ENCODE measurements at places on chromosomes 6 and 20.

- no peak for DNase-seq
Observed at GRCh38 chr6:137795501-137795900, 71.6 kb upstream of the TNFAIP3 start.

- DNase-seq, result peak; percentile 48
Observed at GRCh38 chr6:89610149-89610642, 28.4 kb downstream of the LYRM2 start.

GRCh38 chr6:81204731-81205130 is 547.8 kb downstream of the TENT5A start:
- DNase-seq, result peak; percentile 46

DNA sequence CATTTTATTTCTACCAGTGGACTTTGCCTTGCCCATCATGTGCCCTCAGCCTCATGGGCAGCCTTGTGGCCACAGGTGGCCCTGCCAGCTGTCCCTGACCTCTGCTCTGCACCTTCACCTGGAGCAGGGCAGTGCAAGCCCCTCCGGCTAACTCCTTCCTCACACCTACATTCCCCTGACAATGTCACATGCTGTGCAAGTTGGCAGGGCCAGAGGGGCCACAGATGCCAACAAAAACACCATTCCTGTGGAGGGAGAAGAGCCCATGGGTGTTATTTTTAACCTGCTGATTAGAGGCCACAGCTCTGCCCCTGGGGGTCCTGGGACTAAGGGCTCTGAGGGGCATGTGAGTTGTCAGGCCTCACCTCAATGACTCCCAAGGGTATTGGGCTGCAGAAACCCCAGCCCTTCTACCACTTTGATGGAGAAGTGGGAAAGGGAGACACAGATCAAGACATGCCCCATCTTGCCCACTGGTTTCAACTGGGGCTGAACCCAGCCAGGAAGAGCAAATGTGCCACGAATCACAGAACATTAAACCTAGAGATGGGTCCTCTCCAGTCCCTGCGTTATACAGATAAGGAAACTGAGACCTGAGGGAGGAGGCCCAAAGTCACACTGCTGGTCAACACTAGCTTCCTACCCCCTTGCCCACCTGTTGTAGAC is 65.0 kb downstream of the MRPL14 start:
- DNase-seq, result no peak

DNA sequence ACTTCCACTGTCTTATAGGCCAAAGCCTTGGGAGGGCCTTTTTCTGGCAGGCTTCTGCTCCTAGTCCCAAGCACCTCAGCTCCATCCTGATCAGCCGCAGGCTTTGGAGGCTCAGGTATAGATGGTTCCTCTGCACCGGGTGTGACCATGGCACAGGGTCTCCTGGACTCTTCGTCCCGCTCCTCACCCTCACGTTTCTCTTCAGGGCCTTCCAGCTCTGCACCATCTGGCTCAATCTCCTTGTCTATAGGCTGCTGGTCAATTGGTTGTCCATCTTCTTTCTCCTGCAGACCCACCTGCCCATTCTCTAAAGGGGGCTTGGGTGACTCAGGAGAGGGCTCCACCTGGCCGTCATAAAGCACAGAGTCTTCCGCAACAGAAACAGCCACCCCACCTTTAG is 37.0 kb downstream of the BFSP1 start:
- DNase-seq, result no peak

DNA sequence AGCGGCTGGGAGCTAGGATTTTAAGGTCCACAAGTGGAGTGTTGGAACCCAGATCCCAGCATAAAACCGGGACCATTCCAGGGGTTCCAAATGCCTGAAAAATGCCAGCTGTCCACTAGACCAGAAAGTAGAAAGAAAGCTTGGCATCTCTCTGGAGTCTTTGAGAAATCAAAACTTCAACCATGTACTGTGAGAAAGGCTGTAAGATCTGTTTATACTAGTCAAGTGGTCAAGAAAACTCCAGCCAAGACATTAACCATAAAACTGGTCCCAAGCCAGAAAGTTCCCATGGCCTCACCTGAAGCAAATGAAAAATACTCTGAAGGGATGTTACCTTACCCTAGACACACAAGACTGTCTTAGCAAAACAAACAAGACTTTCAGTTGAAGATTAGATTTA is 112.6 kb downstream of the DCDC2 start:
- DNase-seq, result no peak

DNA sequence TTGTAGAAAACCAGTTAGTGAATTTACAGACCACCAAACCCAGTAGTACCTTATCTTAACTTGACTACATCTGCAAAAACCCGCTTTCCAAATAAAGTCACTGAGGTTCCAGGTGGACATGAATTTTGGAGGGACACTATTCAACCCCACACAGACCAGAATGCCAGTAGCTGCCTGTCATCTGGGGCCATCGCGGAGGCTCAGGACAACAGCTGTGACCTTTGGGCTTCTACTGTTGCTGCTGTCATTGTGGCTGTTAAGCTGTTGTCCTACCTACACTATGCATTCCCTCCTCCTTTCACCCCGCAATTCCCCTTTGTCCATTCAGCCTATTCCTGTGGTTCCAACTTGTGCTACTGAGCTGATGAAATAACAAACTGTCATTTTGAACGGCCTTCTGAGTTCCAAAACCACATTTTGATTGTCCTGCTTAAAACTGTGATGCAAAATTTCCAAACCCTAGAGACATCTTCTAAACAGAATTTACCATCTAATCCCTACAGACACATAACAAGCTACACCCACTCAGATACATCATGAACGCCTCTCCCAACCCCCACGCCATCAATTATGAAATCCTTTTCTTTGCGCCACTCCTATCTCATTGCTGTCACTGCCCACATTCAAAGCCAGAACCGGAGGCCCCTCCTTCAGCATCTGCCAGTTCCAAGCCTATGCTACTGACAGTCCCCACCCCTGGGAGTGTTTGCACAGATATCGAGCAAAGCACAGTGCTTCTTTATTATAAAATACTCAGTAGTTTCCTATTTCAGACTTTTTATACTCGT is 125.0 kb downstream of the C6orf118 start:
- peak; percentile 42 for DNase-seq

GRCh38 chr6:86820750-86821149 is 116.6 kb upstream of the HTR1E start:
- no peak for DNase-seq

DNA sequence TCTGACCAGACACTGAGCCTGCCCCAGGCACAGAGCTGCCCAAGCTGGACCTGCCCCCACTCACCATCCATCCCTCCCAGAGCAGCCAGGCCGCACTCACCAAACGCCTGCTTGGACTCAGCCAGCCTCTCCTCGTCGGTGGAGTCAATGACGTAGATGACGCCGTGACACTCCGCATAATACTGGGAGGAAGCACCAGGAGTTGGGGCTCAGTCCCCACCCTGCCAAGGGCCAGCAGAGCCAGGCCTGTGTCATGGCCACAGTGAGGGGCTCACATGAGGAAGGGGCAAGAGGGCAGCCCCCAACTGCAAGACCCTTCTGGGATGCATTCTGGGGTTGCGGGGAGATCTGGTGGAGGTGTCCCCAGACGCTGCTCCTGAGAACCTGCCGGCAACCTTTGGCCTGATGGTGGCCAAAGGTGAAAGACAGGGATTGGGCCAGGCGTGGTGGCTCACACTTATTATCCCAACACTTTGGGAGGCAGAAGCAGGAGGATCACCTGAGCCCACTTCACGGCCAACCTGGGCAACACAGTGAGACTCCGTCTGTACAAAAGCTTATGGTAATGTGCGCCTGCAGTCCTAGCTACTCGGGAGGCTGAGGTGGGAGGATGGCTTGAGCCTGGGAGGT is 5.6 kb downstream of the ARFRP1 start:
- DNase-seq, result no peak

GRCh38 chr6:40397287-40398033 is 189.7 kb downstream of the LRFN2 start:
- no peak for DNase-seq

DNA sequence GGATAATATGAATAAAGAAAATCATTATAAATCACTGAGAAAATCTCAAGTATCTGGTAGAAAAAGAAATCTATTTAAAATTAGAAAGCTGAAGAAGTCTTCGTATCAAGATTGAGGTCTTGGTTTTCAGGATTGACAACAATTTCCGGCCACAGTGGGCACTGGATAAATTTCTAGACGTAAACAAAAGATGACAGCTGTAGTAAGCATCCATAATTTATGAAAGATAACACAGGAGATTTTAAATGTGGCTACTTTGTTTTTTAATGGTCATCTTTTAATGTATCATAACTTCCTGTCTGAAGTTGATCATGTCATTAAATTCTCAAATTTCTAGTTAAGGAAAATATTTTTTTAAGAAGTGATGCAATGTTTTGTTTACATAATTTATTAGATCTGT is 444.2 kb downstream of the HTR1B start:
- DNase-seq, result no peak

DNA sequence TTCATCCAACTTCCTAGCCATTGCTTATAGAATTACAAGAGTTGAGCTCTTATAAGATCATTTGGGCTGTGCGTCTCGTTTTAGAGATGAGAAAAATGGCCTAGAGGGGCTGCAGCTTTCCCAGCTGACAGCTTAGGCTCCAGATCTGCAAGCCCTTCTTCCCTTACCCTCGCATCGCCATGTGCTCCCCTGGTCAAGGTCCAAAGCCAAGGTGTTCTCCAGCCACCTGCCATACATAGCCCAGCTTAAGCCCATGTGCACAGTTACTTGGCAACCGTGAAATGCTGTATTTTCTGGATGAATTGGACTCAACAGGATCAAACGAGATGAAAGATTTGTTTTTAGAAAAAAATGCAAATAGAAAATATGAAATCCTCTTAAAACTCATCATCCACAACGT is 7.9 kb downstream of the MAP3K4 start:
- no peak for DNase-seq

GRCh38 chr6:144006736-144007477 is 1.2 kb downstream of the PLAGL1 start:
- peak; percentile 29 for DNase-seq

DNA sequence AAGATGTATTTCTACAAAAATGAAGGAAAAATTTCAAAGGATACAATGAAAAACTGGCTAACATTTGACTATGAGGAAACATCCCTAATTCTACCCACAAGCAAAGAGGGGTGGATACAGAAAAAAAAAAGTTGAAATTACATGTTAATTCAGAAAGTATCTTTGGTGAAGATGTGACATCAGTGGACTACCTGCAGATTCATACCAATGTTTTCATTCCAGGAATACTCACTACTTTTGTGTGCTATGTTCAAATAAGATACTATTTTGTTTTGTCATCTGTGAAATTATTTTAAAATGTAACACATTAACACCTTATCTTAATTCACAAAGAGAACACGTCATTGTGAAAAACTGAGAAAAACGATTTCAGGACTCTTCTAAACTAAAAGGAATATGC is 159.3 kb upstream of the SHLD1 start:
- DNase-seq, result no peak

DNA sequence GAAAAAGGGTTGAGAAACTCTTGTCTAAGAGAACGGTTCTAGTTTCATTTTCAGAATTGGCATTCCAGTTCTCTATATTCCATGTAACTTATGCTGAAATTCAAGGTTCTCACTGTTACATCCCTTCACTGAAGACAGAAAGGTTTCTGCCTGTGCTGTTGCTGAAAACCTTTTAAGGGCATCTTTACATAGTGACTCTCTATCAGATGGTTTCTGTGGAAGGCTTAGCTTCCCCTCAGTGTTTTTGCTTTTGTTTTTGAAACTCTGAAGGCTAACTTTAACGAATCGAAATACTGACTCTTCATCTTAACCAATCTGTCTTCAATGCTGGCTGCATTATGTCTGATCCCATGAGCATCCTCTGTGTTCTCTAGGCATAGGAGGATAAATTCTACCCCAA is 1286.2 kb upstream of the EYS start:
- no peak for DNase-seq

- no peak for DNase-seq
Observed at GRCh38 chr20:48818481-48818987, 9.3 kb downstream of the PREX1 start.

DNA sequence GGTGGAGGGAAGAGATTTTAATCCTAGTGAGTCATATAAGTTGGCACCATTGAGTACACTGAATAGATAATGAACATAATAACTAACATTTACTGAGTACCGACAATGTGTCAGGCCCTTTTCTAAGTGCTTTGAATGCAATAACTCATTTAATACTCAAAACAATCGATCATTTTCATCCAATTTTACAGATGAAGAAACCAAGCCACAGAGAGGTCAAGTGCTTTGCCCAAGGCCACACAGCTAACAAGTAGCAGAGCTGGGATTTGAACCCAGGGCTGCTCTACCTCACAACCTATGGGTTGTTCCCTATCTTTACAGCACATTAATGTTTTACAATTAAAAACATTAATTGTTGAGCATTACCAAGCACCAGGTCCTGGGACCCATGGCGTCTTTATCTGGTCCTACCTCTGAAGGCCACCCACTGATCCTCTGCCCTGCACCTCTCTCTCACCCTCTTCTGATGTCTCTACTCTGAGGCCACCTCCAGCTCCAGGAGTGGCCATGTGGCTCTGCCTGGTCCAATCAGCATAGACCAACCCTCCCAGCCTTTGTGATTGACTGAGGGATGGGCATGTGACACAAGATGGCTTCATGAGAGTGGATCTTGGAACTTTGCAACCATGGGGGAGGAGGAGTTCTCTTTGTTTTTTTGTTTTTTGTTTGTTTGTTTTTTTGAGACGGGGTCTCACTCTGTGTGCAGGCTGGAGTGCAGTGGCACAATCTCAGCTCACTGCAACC is 83.9 kb downstream of the KCNB1 start:
- no peak for DNase-seq

GRCh38 chr6:159261995-159262394 is 92.8 kb downstream of the FNDC1 start:
- DNase-seq, result no peak

DNA sequence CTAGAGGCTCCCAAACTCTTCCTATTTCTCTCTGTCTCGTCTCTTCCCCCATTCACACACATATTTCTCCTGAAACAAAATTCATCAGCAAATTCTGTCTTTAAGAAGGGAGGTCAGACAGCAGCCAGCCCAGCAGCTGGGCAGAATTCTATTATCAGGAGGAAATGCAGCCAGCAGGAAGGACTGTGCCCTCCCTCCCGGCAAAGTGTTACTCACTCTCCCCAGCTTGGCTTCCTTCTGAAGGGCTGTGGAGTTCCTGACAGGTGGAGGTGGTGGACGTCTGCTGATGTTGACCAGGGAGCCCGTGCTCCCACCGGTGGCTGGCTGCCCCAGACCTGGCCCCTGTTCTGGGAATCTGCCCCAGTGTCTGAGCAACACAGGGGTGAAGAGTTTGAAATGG is 37.3 kb downstream of the KCNB1 start:
- DNase-seq, result no peak

DNA sequence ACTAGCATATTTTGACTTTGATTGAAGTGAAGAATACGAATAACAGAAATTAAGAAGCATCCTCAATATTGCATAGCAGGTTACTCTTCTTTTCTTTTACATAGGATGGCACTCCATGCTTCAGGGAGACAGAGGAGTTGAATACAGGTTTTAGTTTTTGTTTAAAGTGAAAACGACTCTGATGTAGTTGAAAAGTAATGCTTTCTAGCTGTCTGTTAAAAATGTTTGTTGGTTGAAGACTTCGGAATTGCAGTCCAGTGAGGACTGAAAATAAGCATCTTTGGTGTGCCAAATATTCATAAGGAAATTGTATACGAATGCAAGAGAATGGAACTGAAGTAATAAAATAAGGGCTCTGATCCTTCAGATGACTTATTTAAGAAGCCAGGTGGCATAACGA is 618 bp upstream of the SLC16A10 start:
- DNase-seq, result no peak
